ENCODE measurements at places on chromosomes 4 and X.
A peak's percentile ranks its signal among the peaks of the same experiment; 100 is the strongest.

DNA sequence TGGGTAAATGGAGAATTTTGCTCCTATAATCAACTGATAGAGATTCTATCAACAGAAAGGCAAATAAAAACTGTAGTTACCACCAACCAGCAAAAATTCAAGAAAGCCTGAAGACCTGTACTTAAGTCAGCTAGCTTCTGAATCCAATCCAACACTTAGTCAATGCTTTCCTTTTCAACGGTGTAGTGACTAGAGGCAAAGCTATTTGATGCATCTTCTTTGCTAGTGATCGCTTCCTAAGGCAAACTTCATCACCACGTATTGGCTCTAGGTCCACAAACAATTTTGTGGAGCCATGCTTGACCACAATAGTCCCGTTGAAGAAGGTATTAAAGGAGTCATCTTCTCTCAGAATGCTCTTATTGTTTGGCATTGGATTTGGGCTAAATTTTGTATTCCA is 25.0 kb upstream of the UBA6 start:
- no peak overlapping the region for H3K27ac ChIP-seq
- H3K4me3 ChIP-seq = no peak overlapping the region
- no peaks in the 10 kb centered on the region for H3K4me1 ChIP-seq
- no peak for DNase-seq
- no peaks in the 10 kb centered on the region for H3K27me3 ChIP-seq
- no peaks in the 10 kb centered on the region for H3K36me3 ChIP-seq

GRCh38 chr4:61919561-61919960 is 719.4 kb downstream of the ADGRL3 start:
- H3K27ac ChIP-seq = no peak overlapping the region
- no peak overlapping the region for H3K4me3 ChIP-seq
- no peaks in the 10 kb centered on the region for H3K27me3 ChIP-seq
- no peaks in the 10 kb centered on the region for H3K4me1 ChIP-seq
- DNase-seq = no peak
- H3K36me3 ChIP-seq = no peaks in the 10 kb centered on the region

- H3K4me1 ChIP-seq = no peaks in the 10 kb centered on the region
- no peak for DNase-seq
- H3K27me3 ChIP-seq = peaks cover 5% of the 10 kb centered on the region
- H3K27ac ChIP-seq = no peak overlapping the region
These were observed 209.3 kb upstream of the MAOA start for GRCh38 chrX:43446752-43447151.

DNA sequence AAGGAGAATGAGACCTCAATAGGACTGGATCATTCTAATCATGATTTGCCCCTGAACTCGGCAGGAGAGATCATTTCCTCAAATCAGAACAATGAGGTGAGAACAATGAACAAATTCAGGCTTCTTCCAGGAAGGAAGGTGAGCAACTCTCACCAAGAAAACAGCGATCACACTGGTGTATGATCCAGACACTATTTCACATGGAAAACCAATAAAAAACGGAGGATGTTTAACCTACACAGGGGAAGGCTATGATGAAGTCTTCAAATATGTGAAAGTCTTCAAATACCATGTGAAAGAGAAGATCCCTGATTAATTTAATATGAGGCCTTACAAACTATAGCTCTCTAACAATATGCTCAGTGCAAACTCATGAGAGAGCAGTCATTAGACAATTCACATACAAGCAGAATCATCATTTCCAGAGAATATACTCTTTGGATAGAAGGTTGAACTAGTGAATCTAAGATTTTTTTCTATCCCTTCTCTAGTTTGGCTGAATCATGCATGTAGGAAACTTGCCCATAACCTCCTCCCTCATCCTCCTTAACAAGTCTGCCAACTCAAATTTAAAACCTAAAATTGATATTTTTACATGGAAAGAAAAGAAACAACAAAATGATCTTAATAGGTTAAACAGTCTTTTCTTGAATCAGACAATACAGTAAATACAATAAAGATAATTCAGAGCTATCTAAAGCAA is 122.5 kb downstream of the ADAMTS3 start:
- H3K27me3 ChIP-seq = no peaks in the 10 kb centered on the region
- no peaks in the 10 kb centered on the region for H3K36me3 ChIP-seq
- H3K27ac ChIP-seq = no peak overlapping the region
- no peak for DNase-seq
- H3K4me1 ChIP-seq = no peaks in the 10 kb centered on the region

- peaks cover 26% of the 10 kb centered on the region for H3K27me3 ChIP-seq
- H3K36me3 ChIP-seq = no peaks in the 10 kb centered on the region
- H3K27ac ChIP-seq = no peak overlapping the region
- no peaks in the 10 kb centered on the region for H3K4me1 ChIP-seq
- H3K4me3 ChIP-seq = no peak overlapping the region
These were observed 150.8 kb downstream of the RBMX2 start for GRCh38 chrX:130552444-130553073.

DNA sequence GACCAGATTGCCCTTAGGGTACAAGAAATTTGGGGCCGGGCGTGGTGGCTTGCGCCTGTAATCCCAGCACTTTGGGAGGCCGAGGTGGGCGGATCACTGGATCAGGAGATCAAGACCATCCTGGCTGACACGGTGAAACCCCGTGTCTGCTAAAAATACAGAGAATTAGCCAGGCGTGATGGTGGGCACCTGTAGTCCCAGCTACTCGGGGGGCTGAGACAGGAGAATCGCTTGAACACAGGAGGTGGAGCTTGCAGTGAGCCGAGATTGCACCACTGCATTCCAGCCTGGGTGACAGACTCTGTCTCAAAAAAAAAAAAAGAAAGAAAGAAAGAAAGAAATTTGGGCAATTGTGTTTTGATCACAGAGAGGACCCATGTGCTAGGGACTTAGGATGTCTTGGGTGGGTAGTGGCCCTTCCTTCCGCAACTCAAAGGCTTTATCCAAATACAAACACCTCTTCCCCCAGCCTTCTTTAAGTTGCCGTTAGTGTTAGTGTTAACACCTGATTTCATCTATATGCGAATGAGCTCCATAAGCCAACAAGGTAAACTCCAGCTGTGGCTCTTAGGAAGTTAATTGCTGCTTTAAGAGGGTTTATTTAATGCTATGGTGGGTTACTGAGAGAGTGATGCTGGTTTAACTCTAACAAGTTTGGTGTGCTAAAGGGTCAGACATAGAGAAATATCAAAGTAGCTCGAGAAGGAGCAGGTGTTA is 8.6 kb upstream of the CCDC110 start:
- no peak overlapping the region for H3K27ac ChIP-seq
- no peak for DNase-seq
- H3K27me3 ChIP-seq = peaks cover 69% of the 10 kb centered on the region

DNA sequence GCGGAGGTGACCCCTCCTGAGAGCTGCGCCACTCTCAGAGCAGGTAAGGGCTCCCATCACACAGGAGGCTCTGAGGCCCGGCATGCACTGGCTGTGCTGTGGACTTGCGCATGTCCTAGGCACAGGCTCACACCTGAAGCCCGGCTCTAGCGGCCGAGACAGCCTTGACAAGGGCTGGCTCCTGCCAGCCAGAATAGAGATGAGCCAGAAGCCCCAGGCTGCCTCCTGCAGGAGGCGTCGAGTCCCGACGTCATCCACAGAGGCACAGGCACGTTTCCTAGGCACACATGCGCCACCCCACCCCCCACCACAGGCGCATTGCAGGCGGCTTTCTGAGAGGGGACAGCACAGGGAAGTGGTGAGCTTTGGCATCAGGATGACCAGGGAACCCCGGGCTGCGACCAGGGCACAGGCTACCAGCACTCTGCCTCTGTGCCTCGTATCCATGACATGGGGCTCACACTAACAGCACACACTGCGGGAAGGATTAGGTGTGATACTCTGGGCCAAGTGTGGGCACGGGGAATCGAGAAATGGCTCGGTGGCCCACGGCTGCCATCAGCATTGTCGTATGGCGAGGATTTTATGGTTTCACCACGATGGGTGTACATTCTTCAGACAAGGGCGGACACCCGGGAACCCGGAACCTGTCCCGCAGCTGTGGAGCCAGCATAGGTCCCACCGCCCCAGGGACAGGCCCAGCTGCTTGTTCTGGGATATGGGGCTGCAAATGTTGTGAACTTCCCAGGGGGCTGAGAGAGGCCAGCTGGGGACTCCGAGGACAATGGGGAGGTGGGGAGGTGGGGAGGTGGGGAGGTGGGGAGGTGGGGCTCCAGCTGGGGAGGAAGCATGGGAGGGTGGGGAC is 90.7 kb upstream of the ADRA2C start:
- no peak for DNase-seq
- H3K27ac ChIP-seq = no peak overlapping the region
- no peaks in the 10 kb centered on the region for H3K4me1 ChIP-seq
- H3K4me3 ChIP-seq = no peak overlapping the region

GRCh38 chr4:40059362-40059761 is 2.7 kb downstream of the N4BP2 start:
- peaks cover 41% of the 10 kb centered on the region for H3K4me1 ChIP-seq
- H3K27me3 ChIP-seq = no peaks in the 10 kb centered on the region
- no peak for DNase-seq
- H3K36me3 ChIP-seq = peaks cover 35% of the 10 kb centered on the region

- DNase-seq = no peak
- no peaks in the 10 kb centered on the region for H3K27me3 ChIP-seq
These were observed 304.1 kb upstream of the TECRL start for GRCh38 chr4:64713256-64713840.

DNA sequence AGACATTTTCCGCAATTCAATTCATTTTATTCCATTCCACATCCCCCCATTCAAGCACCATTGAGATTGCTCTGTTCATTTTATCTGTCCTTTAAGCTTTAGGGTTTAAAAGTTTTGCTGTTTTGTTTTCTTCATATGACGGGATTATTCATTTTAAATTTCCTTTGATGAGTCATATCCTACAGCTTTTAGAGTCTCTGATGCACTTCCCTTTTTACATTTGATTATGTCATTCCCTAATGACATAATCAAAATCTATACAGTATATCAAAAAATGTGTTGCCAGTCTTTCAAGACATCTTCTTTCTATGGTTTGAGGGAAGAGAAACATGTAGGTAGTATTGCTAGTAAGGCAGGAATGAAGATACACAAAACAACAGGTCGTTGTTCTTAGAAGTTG is 456.3 kb downstream of the PDGFC start:
- no peak for DNase-seq
- H3K27me3 ChIP-seq = no peaks in the 10 kb centered on the region
- H3K36me3 ChIP-seq = no peaks in the 10 kb centered on the region
- no peak overlapping the region for H3K4me3 ChIP-seq

- no peak overlapping the region for H3K4me3 ChIP-seq
- H3K36me3 ChIP-seq = peaks cover 2% of the 10 kb centered on the region
- peak; percentile 11 for DNase-seq
- H3K27ac ChIP-seq = peak overlapping the region; percentile 61
These were observed 68.4 kb downstream of the MID2 start for GRCh38 chrX:107894038-107894437.

- DNase-seq = no peak
- H3K27me3 ChIP-seq = no peaks in the 10 kb centered on the region
- H3K36me3 ChIP-seq = no peaks in the 10 kb centered on the region
- no peak overlapping the region for H3K27ac ChIP-seq
- H3K4me3 ChIP-seq = no peak overlapping the region
These were observed 703.5 kb downstream of the RPA4 start for GRCh38 chrX:97587171-97587570.

DNA sequence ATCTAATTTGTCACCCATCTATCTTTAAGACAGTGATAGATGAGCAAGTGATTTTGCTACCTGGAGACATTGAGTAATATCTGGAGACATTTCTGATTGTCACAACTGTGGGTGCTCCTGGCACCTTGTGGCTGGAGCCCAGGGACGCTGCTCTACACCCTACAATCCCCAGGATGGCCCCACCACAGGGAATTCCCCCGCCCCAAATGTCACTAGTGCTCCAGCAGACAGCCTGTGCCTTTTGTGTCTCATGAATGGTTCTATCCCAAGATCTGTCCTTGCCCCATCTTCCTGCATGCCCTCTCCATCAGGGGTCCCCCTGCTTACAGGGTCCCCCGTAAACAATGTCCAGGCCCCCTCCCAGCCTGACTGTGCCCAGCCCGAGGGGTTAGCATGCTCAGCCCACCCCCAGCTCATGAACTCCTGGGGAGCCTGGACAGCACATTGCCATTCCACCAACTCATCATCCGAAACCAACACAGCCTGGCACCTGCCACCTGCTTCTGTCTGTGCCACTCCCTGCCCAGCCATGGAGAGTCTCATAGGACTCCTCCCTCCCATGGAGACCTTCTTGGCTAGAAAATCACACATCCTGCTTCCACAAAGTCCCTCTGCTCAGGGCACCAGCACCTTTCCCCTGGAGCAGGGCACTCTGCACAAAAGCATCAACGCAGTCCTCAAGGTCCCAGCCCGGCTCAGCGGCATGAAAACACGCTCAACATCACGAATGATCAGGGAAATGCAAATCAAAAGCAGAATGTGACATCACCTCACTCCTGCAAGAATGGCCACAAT is 5.7 kb downstream of the P2RY8 start:
- H3K27ac ChIP-seq = no peak overlapping the region
- peaks cover 29% of the 10 kb centered on the region for H3K36me3 ChIP-seq
- DNase-seq = no peak
- H3K4me3 ChIP-seq = no peak overlapping the region

GRCh38 chrX:10519278-10519677 is 101.1 kb downstream of the MID1 start:
- H3K36me3 ChIP-seq = no peaks in the 10 kb centered on the region
- DNase-seq = no peak
- no peak overlapping the region for H3K27ac ChIP-seq
- H3K4me3 ChIP-seq = no peak overlapping the region
- no peaks in the 10 kb centered on the region for H3K4me1 ChIP-seq

DNA sequence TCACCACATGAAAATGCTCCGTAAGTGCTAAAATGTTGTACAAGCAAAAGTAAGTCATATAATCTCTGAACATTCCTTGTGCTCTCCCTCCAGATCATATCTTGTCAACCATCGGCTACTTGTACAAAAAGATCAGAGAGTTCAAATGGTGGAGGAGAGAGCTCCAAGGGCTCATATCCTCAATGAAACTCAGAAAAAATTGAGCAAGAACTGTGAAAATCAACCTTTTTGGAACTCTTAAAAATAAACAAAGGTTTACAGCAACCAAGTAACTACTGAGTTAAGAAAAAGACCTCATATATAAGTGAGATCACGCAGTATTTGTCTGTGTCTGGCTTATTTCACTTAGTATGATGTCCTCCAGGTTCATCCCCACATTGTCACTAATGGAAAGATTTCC is 63.2 kb downstream of the TEX13C start:
- DNase-seq = no peak
- no peaks in the 10 kb centered on the region for H3K27me3 ChIP-seq
- no peaks in the 10 kb centered on the region for H3K4me1 ChIP-seq
- no peak overlapping the region for H3K4me3 ChIP-seq

DNA sequence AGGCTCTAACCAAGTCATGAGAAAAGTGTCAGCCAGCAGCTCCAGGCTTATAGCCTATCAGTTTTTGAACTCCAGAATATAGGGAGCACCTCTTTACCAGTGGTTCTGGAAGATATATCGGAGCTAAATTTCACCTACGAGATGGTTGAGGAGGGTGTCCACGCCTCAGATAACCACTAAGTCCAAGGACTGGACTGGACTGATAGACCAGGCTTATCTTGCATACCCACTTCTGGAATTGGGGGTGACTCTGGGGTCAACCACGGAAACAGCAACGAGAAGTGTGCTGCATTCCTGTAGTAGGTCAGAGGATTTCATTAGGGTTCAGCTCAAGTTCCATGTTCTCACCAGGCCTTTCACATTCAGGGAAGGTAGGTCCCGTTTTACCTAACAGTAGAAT is 38.6 kb upstream of the TRPC3 start:
- no peaks in the 10 kb centered on the region for H3K36me3 ChIP-seq
- no peak overlapping the region for H3K4me3 ChIP-seq
- H3K27me3 ChIP-seq = peaks cover 45% of the 10 kb centered on the region
- DNase-seq = no peak
- no peak overlapping the region for H3K27ac ChIP-seq

GRCh38 chr4:24330172-24330571 is 254.2 kb downstream of the DHX15 start:
- no peak overlapping the region for H3K4me3 ChIP-seq
- H3K27me3 ChIP-seq = no peaks in the 10 kb centered on the region
- H3K36me3 ChIP-seq = no peaks in the 10 kb centered on the region
- H3K27ac ChIP-seq = no peak overlapping the region
- DNase-seq = no peak
